ENCODE measurements at places on chromosomes 16 and 17.

GRCh38 chr17:30299000-30299399, 7.3 kb upstream of the BLMH start:
- DNase-seq, result no peak

GRCh38 chr17:45409659-45410076, 23.0 kb downstream of the ARHGAP27 start:
- no peak for DNase-seq

DNA sequence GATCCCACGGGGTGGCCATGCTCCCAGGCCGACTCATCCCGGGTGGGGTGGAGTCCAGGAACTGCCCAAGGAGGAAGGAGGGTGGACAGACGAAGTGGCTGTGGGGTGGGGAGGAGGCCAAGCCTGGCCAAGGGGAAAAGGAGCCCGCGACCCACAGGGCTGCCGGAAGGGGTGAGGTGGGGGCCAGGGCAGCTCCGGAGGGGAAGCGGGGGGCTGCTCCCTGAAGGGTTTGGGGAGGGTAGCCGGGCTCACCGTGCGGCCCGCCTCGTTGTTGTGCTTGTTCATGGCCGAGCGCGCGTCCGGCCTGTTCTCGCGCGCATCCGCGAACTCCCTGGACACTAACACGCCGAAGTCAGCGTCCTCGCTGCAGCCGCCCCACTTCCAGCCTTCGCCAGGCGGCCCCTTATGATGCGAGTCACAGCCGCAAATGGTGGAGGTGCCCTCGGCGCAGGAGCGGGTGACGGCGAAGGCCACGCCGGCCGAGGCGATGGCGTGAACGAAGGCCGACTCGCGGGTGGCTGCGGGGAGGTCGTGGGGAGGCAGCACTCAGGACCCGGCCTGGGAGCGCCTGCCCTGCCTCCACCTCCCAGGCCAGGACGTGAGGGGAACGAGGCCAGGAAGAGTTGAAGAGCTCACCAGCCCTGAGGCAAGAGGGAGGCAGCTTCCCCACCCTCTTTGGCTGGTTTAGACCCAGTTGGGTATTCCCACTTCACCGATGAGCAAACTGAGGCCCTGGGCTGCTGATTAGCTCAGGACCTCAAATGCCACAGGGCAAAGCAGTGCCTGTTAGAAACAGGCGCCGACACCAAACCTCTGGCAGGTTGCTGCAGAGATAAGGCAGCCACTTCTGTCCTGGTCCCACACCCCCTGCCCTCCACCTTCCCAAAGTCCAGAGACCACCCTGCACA, 48.7 kb downstream of the WNT3 start:
- DNase-seq, result no peak

DNA sequence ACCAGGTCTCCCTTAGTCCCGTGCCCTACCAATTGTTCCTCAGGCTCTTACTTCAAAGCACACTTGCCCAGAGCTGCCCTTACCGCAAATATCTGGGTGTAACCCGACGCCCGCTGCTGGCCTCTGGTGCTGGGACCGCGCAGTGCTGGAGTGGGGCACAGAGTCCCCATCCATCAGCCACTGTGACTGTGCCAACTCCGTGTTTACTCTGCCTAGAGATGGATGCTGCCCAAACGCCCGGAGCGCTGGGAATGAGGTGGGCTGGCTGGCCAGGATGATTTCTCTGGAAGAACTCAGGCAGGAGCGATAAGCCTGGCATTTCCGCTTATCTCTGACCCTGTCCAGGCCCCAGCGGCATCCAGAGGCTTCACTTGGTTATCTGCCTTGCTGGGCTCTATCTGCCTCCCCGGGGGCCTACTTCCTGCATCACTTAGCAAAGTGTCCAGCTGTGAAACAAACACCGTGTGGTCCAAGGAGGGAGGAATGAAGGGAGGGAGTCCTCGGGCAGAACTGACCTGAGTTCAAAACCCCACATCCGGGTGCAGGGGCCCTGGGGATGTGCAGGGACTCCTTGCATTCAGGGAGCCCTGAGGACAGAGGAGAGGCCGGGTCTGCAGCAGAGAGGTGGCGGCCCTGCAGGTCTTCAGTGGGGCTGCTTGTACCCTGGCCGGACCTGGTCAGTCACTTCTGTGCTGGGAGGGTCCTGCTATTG, 9.4 kb upstream of the MYLK3 start:
- no peak for DNase-seq

GRCh38 chr16:84868328-84868727, 48.5 kb downstream of the CRISPLD2 start:
- DNase-seq, result no peak

DNA sequence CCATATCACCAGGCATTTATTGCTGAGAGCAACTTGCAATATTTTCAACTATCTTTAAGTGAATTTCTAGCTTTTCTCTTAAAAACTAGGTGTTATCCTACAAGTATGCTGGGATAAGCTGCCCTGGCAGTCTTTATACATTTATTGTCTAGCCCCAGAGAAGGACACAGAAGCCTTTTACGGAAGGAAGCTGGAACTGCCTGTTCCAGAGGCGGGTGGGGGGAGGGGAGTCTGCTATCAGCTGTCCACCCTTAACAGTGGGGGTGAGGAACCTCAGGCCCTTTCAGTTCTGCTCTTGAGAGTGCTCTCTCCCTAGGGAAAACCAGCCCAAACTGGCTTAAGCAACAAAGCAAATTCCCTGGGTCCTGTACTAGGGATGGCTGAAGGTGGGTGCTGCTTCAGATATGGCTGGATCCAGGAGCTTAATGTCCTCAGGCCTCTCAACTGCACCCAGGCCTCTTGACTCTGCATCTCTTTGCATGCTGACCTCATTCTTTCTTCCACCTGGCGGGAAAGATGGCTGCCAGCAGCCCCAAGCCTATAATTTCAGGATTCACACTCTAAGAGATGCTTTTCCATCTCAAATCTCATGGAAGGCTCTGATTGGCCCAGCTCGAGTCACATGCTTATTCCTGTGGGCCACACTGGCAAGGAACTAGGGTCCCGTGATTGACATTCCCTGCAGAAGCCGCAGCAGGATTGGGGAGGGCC, 16.6 kb downstream of the NAGPA start:
- no peak for DNase-seq

- no peak for DNase-seq
Observed at GRCh38 chr16:35862242-35862641, 2402.8 kb downstream of the TP53TG3F start.

GRCh38 chr17:18258356-18259038, at the start of gene FLII:
Gene FLII (minus strand): TSS chr17:18258738. CDS start chr17:18258690, 48 bp downstream.
- DNase-seq, result peak; percentile 30

DNA sequence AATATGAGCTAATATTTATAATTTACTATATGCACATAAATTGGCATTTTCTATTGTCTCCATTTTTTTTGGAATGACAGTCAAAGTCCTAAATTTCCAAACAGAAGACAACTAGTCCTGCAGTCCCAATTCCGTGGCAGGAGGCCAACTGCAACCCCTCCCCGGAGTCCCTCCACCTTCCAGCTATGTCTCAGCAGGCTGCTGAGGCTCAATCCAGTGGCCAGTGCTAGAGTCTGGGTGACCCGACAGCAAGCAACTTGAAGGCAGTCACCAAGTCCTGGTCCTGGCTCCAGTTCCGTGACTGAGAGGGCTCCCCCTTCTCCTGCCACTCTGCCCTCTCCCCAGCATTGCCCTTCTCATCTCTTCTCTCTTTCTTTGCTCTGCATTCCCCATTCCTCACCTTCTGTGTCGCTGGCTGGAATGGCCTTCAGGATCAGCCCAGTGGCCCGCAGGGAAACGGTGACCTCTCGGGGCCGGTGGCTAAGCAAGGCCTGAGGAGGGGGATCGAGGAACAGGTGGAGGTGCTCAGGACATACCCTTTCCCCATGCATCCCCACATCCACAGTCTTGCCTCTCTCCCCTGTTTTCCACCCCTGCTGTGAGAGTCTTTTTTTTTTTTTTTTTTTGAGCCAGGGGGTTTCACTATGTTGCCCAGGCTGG, 22.4 kb upstream of the MFSD6L start:
- DNase-seq, result no peak

GRCh38 chr16:3553138-3553923, 23.9 kb downstream of the NLRC3 start:
- DNase-seq, result no peak

GRCh38 chr16:4624827-4625559, 367 bp downstream of the MGRN1 start:
- DNase-seq, result peak; percentile 39

DNA sequence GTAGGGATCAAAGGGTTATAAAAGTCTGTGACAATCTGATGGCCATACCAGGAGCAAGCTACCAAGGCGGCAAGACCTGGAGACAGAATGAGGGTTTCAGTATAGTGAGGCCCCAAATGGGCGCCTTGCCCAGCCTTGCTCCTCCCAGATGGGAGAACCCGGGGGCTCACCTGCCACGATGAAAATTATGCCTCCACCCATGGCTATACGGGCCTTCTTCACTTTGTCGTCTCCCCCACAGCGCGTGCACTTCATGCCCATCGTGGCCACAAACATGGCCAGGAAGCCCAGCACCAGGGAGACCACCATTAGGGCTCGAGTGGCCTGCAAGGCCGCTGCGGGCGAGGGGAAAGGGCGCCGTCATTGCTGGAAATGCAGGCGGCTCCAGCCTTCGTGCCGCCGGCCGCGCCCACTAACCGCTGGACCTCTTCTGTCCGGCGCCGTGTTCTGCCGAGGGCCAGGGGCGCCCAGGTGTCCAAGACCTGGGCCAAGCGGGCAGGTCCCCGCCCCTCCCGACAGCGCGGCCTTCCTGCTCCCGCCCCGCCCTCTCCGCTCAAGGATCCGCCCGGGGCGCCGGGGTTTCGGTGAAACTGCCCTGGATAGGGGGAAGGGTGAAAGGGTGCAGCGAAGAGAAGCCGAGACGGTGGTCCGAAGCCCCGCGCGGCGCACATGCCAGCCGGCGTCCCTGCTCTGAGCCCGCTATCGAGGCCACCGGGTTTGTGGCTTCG, 1.5 kb downstream of the CLDN7 start:
- DNase-seq, result no peak

GRCh38 chr16:1746693-1747195, 24.6 kb downstream of the NME3 start:
- DNase-seq, result no peak

All from fibroblast of skin of abdomen (primary cell).